NCI-H748 treated with DMSO at 0.1 percent for 48 hours (cell line): ENCODE measurements at places on chromosomes 16 and 17.

GRCh38 chr16:77788181-77789084 is at the start of gene VAT1L:
Gene VAT1L (plus strand): TSS chr16:77788564. CDS start chr16:77788683, 119 bp downstream.
- DNase-seq: no peak

DNA sequence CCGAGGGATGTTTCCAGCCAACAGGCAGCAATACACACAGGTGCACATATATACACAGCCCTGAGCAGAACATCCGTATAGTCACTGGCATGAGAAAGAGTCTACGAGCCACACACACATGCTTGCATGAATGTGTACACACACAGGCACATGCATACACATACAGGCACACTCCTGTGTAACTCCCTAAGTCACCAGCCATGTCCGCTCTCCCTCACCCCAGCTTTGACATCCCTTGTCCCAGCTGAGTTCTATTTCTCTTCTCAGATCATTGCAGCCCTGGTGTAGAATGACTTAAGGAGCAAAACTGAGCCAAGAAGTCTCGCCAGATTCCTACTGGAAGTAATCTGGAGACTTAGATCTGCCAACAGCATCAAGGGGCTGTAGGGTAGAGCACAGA is 13.1 kb downstream of the CDRT4 start:
- no peak for DNase-seq

DNA sequence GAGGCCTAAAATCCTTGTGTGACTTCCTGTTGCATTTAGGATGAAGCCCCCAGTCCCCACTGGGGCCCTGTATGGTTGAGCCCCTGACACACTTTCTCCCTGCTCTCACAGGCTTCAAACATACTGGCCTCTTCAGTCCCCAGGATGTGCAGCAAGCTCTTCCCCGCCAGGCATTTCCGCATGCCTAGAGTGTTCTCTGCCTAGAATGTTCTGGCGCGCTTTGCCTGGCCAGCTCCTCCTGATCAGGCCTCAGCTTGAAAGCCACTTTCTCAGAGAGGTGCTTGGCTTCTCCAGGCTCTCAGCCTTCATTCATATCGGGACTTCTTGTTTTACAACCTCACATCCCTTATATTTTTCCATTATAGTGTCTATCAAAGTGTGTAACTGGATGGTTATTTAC is 123.7 kb downstream of the SPACA3 start:
- DNase-seq: no peak

DNA sequence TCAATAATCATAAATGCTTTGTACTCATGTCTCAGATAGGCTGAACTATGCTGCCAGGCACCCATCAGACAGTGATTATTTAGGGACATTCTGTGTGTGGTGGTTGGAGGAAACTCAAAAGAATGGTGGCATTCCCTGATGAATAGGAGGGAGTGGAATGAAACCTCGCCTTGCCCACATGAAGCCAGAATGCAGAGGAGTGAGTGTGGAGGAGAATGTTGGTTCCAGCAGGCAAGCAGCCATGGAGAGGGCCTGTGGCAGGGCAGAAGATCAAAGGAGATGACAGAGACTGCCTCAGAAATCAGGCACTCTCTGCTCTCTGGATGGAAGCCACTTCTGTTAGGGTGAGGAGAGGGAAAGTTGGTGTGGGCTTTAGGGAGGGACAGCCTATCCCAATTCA is 22.5 kb downstream of the KCTD19 start:
- no peak for DNase-seq

- DNase-seq: no peak
Measured at GRCh38 chr17:73956595-73957465, 246.6 kb upstream of the RPL38 start.

DNA sequence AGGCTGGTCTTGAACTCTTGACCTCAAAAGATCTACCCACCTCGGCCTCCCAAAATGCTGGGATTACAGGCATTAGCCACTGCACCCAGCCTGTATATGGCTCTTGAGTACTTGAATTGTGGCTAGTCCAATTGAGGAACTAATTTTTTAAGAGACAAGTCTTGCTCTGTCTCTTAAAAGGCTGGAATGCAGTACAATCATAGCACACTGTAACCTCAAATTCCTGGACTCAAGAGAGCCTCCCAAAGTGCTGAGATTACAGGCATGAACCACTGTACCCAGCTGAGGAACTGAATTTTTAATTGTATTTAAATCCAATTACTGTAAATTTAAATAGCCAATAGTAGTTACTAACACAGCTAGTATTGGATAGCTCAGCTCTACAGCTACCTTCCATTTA is 50.6 kb downstream of the MED13 start:
- DNase-seq: no peak
